Endothelial cell (in vitro differentiated cells): ENCODE measurements at places on chromosomes 2 and 18. TPM values are rescaled to one million over a fixed set of nuclear protein-coding genes. Genes with fewer than 3 reads are reported as not detected.

DNA sequence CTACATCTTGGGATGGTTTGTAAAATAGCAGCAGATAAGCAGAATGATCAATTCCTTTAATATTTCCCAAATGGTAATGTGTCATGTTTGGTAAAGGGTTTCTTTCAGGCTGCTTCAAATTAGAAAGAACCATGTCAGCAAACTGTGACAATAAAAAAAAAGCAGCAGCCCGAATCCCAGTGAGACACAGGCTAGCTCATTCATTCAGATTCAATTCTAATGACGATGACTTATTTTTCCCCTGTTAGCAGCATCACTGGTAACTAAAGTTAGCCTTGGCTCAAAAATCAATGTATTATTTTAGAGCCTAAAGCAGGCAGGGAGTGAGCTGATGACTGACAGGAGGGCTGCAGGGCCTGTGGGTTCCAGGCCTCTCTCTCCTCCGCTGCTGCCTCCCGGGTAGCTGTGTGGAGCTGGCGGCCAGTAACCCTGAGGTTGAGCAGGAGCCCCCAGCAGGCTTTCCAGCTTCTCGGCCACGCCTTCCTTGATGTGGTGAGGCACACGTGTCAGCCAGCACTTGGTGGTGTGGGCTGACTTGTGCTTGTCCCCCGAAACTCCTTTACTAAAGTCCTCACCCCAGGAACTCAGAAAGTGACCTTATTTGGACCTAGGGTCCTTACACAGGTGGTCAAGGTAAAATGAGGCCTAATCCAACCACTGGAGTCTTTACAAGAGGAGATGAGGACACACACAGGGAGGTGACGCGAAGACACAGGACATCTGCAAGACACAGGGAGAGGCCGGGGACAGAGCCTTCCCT is 120.5 kb upstream of the HS6ST1 start:
- H3K27ac ChIP-seq: no peak overlapping the region
- H3K4me1 ChIP-seq: peaks cover 13% of the 10 kb centered on the region
- no peak overlapping the region for H3K4me3 ChIP-seq
- peak; percentile 2 for DNase-seq
- H3K36me3 ChIP-seq: peaks cover 3% of the 10 kb centered on the region
- H3K27me3 ChIP-seq: peaks cover 9% of the 10 kb centered on the region

GRCh38 chr2:108399479-108399878 is 21.7 kb downstream of the SULT1C4 start:
- peaks cover 68% of the 10 kb centered on the region for H3K36me3 ChIP-seq
- peak overlapping the region; percentile 25 for H3K4me3 ChIP-seq
- no peak overlapping the region for H3K27ac ChIP-seq
- peaks cover 4% of the 10 kb centered on the region for H3K4me1 ChIP-seq

- peaks cover 29% of the 10 kb centered on the region for H3K4me1 ChIP-seq
- H3K27ac ChIP-seq: no peak overlapping the region
- DNase-seq: no peak
- no peak overlapping the region for H3K4me3 ChIP-seq
Observed at GRCh38 chr2:218008060-218009040, 5.6 kb upstream of the TNS1 start.

PSD4 gene
- 1.9 TPM for total RNA-seq

DNA sequence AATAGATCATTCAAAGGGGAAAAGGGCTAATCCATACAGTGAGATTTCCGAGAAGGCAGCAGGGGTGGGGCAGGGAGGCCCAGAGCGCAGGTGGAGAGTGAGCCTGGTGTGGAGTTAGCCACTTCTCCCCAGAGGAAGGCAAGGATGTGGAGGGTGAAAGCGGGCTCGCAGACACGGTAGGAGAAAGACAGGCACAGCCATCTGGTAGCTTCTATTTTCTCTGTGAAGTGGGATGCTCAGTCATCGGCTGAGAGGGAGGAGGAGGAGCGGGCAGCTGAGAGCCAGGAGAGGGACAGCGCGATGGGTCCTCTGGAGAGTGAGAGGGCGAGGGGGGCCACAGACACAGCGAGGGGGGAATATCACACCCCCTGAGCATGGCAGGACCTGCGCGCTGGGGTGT is 153.3 kb upstream of the NDUFV2 start:
- H3K27ac ChIP-seq: no peak overlapping the region
- H3K4me3 ChIP-seq: no peak overlapping the region
- H3K4me1 ChIP-seq: peaks cover 12% of the 10 kb centered on the region
- peaks cover 7% of the 10 kb centered on the region for H3K27me3 ChIP-seq
- H3K36me3 ChIP-seq: no peaks in the 10 kb centered on the region

EGR4 gene
- total RNA-seq: 0.15 TPM

DNA sequence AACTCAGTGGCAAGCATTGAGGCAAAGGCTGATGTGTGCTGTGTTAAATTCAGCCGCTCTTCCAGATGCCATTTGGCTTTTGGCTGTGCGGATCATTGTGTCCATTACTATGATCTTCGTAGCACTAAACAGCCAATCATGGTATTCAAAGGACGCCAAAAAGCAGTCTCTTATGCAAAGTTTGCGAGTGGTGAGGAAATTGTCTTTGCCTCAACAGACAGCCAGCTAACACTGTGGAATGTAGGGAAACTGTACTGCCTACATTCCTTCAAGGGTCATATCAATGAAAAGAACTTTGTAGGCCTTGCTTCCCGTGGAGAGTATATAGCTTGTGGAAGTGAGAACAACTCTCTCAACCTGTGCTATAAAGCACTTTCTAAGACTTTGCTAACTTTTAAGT is 195.5 kb upstream of the RAB12 start:
- H3K27me3 ChIP-seq: peaks cover 8% of the 10 kb centered on the region
- H3K36me3 ChIP-seq: peaks cover 35% of the 10 kb centered on the region
- no peak overlapping the region for H3K4me3 ChIP-seq
- H3K27ac ChIP-seq: no peak overlapping the region
- H3K4me1 ChIP-seq: peaks cover 25% of the 10 kb centered on the region
- DNase-seq: no peak

TEKT4 gene
- total RNA-seq: not detected

GRCh38 chr2:184394642-184395041 is 203.7 kb upstream of the ZNF804A start:
- H3K4me1 ChIP-seq: no peaks in the 10 kb centered on the region
- no peaks in the 10 kb centered on the region for H3K27me3 ChIP-seq
- H3K27ac ChIP-seq: no peak overlapping the region
- no peak for DNase-seq

GRCh38 chr2:144995482-144995881 is 475.6 kb upstream of the ZEB2 start:
- no peak overlapping the region for H3K4me3 ChIP-seq
- H3K36me3 ChIP-seq: no peaks in the 10 kb centered on the region

- H3K27ac ChIP-seq: peak overlapping the region; percentile 86
- peaks cover 36% of the 10 kb centered on the region for H3K36me3 ChIP-seq
- peak overlapping the region; percentile 21 for H3K4me3 ChIP-seq
- H3K4me1 ChIP-seq: peaks cover 81% of the 10 kb centered on the region
- peaks cover 13% of the 10 kb centered on the region for H3K27me3 ChIP-seq
Observed at GRCh38 chr2:207143215-207144172, 22.3 kb downstream of the KLF7 start.

ATF2 gene
- 63.3 TPM for total RNA-seq

GRCh38 chr2:159795841-159796690 is 1.9 kb downstream of the CD302 start:
- H3K36me3 ChIP-seq: no peaks in the 10 kb centered on the region
- peaks cover 9% of the 10 kb centered on the region for H3K27me3 ChIP-seq
- H3K27ac ChIP-seq: no peak overlapping the region
- peaks cover 25% of the 10 kb centered on the region for H3K4me1 ChIP-seq
- DNase-seq: no peak

DNA sequence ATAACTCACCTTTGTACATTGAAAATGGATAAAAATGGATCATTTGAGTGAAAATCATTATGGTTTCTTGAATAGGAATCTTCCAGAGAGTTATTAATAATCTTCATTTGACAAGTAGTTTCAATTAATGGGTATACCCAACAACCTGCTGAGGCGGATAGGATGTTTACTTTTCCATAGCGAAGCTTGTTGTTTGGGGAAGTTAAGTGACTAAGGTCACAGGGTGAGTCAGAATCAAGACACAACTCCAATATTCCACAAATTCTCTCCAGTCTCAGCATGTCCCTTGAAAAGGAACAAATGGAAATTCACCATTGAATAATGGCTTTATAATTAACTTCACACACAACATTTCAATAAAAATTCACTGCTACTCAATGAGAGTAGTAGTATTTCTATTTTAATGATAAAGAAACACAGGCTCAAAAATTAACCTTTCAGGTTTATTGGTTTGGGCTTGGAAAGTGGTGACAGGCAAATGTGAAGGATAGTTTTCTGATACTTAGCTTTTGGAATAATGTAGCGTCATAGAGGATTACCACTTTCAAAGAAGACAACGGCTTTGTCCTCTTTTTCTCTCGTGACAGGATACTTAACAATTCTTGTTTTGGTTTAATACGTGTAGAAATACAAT is 211.3 kb downstream of the GPD2 start:
- DNase-seq: no peak
- no peak overlapping the region for H3K27ac ChIP-seq
- no peak overlapping the region for H3K4me3 ChIP-seq
